ENCODE measurements at places on chromosomes 2 and 18. TPM values are rescaled to one million over a fixed set of nuclear protein-coding genes. Genes with fewer than 3 reads are reported as not detected.

- no peak for DNase-seq
- no peaks in the 10 kb centered on the region for H3K36me3 ChIP-seq
- H3K4me1 ChIP-seq = no peaks in the 10 kb centered on the region
- no peak overlapping the region for H3K27ac ChIP-seq
- no peak overlapping the region for H3K4me3 ChIP-seq
Observed at GRCh38 chr2:67234440-67234839, 162.7 kb upstream of the ETAA1 start.

- H3K4me3 ChIP-seq = no peak overlapping the region
- H3K36me3 ChIP-seq = no peaks in the 10 kb centered on the region
- DNase-seq = no peak
- H3K4me1 ChIP-seq = no peaks in the 10 kb centered on the region
- no peaks in the 10 kb centered on the region for H3K27me3 ChIP-seq
- no peak overlapping the region for H3K27ac ChIP-seq
Observed at GRCh38 chr18:31791817-31792579, 31.3 kb upstream of the SLC25A52 start.

DNA sequence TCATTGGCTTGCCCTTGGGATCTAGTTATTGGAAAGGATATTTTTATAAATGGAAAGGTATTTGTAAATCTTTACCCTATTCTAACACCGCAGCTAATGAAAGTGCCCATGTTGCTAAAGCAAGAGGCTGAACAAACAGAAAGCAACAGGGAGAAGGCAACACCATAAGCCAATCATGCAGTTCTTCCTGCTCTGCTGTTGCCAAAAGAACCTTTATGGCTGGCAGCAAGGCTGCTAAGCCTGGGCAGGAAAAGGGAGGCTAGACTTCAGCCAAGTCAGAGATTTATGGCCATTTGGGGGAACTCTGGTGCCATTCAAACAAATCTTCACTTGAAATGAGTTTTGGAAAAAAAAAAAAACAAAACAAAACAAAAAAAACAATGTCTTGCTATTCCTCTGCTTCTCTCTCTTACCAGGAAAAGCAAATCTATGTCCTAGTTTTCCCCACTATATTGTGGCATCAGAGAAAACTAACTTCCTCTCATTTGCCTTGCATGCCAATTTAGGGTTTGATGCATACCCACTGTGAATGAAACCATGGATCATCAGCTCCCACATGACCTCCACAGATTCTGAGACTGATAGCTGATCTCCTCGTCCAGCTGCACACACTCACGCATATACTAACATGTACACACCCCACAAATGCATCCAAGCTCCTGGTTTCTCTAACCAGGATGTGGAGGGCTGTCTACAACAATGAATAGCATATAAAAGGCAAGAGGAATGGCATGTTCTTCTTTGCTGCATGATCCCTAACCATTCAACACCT, 179.3 kb downstream of the C1D start:
- H3K27ac ChIP-seq = no peak overlapping the region
- H3K4me1 ChIP-seq = no peaks in the 10 kb centered on the region
- H3K36me3 ChIP-seq = no peaks in the 10 kb centered on the region
- no peak for DNase-seq

GRCh38 chr18:45166836-45167551, 448.3 kb upstream of the SLC14A2 start:
- H3K4me3 ChIP-seq = no peak overlapping the region
- no peaks in the 10 kb centered on the region for H3K27me3 ChIP-seq
- no peaks in the 10 kb centered on the region for H3K4me1 ChIP-seq
- DNase-seq = no peak
- no peak overlapping the region for H3K27ac ChIP-seq
- H3K36me3 ChIP-seq = no peaks in the 10 kb centered on the region

GRCh38 chr2:216777637-216778273, 82.1 kb downstream of the TNP1 start:
- DNase-seq = peak; percentile 70
- peaks cover 3% of the 10 kb centered on the region for H3K27me3 ChIP-seq
- H3K4me1 ChIP-seq = no peaks in the 10 kb centered on the region

GRCh38 chr2:238238311-238238765, 1.5 kb downstream of the HES6 start:
- peaks cover 4% of the 10 kb centered on the region for H3K4me1 ChIP-seq
- no peak for DNase-seq
- peak overlapping the region; percentile 52 for H3K4me3 ChIP-seq

Gene MTCL1
- total RNA-seq = 0.25 TPM

Gene RPE
- total RNA-seq = 55.9 TPM

Gene RPIA
- 81.0 TPM for total RNA-seq

- H3K4me3 ChIP-seq = peak overlapping the region; percentile 90
- H3K36me3 ChIP-seq = peaks cover 29% of the 10 kb centered on the region
- peak; percentile 63 for DNase-seq
- no peaks in the 10 kb centered on the region for H3K27me3 ChIP-seq
- peak overlapping the region; percentile 84 for H3K27ac ChIP-seq
Observed at GRCh38 chr2:73283545-73284295, 558 bp downstream of the FBXO41 start.

- H3K27ac ChIP-seq = no peak overlapping the region
- H3K27me3 ChIP-seq = peaks cover 2% of the 10 kb centered on the region
- H3K36me3 ChIP-seq = no peaks in the 10 kb centered on the region
Observed at GRCh38 chr2:57759131-57759530, 287.5 kb upstream of the VRK2 start.

Gene EFR3B
- 0.16 TPM for total RNA-seq

GRCh38 chr2:211132573-211132972, 576.2 kb downstream of the CPS1 start:
- no peak for DNase-seq
- no peak overlapping the region for H3K27ac ChIP-seq
- no peak overlapping the region for H3K4me3 ChIP-seq
- no peaks in the 10 kb centered on the region for H3K27me3 ChIP-seq
- no peaks in the 10 kb centered on the region for H3K4me1 ChIP-seq

- H3K27ac ChIP-seq = no peak overlapping the region
- DNase-seq = no peak
- peaks cover 68% of the 10 kb centered on the region for H3K36me3 ChIP-seq
- H3K27me3 ChIP-seq = no peaks in the 10 kb centered on the region
Observed at GRCh38 chr2:131125195-131125757, 20.1 kb downstream of the PLEKHB2 start.

DNA sequence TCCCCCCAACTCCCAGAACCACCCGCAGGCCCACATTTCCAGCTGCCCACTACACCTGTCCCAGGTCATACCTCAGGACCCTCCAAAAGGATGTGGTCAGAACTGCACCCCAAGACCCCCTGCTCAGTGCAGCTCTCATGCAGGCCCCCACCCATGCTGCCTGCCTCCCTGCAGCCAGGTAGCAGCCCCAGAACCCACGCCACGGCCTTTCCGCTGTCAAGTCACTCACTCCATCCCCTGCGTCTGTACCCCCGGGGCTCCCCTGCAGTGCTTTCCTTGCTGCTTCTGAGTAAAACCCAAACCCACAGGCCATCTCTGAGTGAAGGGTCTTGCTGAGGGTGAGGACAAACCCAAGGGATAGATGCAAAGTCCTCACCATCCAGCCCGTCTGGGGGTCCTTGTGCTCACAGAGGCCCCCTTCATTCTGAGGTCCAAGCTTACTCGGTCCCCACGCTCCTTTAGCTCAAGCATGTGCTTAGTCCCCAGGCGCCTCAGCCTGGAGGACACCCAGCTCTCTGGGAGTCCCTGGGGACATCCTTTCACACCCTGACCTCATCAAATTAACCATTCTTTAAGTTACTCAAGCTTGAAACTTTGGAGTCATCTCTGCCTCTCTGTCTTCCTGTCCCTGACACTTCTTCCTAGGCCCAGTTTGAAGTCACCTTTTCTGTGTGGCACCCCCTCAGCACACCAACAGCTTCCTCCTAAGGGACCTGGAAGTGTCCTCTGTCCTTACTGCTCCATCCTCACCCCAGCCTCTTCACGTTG, 130.1 kb downstream of the SMAD7 start:
- H3K4me3 ChIP-seq = no peak overlapping the region
- DNase-seq = peak; percentile 60
- no peaks in the 10 kb centered on the region for H3K36me3 ChIP-seq
- no peaks in the 10 kb centered on the region for H3K27me3 ChIP-seq
- peak overlapping the region; percentile 66 for H3K27ac ChIP-seq

- H3K36me3 ChIP-seq = peaks cover 78% of the 10 kb centered on the region
- H3K4me3 ChIP-seq = no peak overlapping the region
- DNase-seq = peak; percentile 72
- H3K27ac ChIP-seq = peak overlapping the region; percentile 70
- peaks cover 91% of the 10 kb centered on the region for H3K4me1 ChIP-seq
Observed at GRCh38 chr18:63220903-63221302, 98.7 kb downstream of the BCL2 start.

DNA sequence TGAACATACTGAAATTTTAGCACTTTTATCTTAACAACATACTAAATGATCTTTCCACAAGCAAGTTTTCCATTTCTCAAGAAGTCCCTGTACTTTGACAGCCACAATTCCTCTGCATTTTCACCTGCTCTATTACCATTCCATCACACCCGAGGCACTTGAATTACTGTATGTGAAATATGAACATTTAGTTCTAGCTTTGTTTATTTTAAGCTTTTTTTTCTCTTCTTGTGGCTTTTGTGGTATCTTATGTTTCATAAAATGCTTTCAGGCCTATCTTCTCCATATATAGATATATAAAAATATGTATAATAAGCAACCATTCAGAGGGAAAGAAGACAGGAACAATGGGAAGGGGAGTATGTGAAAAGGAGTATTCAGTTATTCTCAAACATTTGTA, 693.9 kb downstream of the SATB2 start:
- DNase-seq = no peak
- H3K36me3 ChIP-seq = no peaks in the 10 kb centered on the region
- no peaks in the 10 kb centered on the region for H3K4me1 ChIP-seq
- no peak overlapping the region for H3K27ac ChIP-seq
- H3K27me3 ChIP-seq = peaks cover 1% of the 10 kb centered on the region
- no peak overlapping the region for H3K4me3 ChIP-seq

Gene FARSB
- 55.9 TPM for total RNA-seq

DNA sequence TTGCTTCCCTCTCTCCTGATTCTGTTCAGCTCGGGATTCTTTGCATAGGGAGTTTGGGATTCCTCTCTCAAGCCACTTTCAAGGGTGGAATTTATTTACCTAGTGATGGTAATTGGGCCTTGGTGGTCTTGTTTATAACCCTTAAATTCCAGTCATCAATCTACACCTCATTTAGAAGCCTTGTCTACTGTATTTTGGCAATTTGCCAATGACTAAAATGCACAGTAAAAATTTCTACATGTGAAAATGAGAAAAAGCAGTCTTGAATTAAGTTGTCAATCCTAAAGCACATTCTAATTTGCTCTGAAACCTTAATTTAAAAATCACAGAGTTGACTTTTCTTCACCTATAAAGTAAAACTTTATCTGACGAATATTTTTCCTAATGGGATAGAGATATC, 749.2 kb upstream of the CRIM1 start:
- H3K27me3 ChIP-seq = no peaks in the 10 kb centered on the region
- H3K36me3 ChIP-seq = no peaks in the 10 kb centered on the region
- H3K4me1 ChIP-seq = no peaks in the 10 kb centered on the region
- H3K4me3 ChIP-seq = no peak overlapping the region
- H3K27ac ChIP-seq = no peak overlapping the region

GRCh38 chr2:878245-878930, 72.3 kb upstream of the SNTG2 start:
- H3K4me1 ChIP-seq = peaks cover 4% of the 10 kb centered on the region
- no peak for DNase-seq
- no peaks in the 10 kb centered on the region for H3K36me3 ChIP-seq
- no peak overlapping the region for H3K4me3 ChIP-seq
- H3K27ac ChIP-seq = no peak overlapping the region

DNA sequence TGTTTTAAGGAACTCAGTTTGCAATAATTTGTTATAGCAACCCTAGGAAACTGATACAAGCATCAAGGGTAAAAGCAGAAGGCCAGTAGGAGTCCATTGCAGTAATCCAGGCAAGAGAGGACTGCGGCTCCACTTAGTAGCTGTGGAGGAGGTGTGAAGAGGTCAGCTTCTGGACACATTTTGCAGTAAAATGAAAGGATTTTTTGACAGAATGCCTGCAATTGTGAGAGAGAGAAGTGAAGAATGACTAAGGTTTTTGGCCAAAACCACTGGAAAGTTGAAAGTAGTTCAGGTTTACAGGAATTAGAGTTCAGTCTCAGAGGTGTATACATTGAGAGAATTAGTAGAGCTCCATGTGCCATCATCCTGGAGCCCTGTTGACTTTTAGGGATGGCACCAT, 129.5 kb downstream of the RHBDD1 start:
- H3K27me3 ChIP-seq = no peaks in the 10 kb centered on the region
- no peak overlapping the region for H3K27ac ChIP-seq
- no peak for DNase-seq
- no peak overlapping the region for H3K4me3 ChIP-seq
- H3K4me1 ChIP-seq = peaks cover 10% of the 10 kb centered on the region

- peak overlapping the region; percentile 4 for H3K27ac ChIP-seq
- peaks cover 28% of the 10 kb centered on the region for H3K36me3 ChIP-seq
- H3K27me3 ChIP-seq = no peaks in the 10 kb centered on the region
Observed at GRCh38 chr2:20291106-20291564, 59.5 kb downstream of the PUM2 start.

DNA sequence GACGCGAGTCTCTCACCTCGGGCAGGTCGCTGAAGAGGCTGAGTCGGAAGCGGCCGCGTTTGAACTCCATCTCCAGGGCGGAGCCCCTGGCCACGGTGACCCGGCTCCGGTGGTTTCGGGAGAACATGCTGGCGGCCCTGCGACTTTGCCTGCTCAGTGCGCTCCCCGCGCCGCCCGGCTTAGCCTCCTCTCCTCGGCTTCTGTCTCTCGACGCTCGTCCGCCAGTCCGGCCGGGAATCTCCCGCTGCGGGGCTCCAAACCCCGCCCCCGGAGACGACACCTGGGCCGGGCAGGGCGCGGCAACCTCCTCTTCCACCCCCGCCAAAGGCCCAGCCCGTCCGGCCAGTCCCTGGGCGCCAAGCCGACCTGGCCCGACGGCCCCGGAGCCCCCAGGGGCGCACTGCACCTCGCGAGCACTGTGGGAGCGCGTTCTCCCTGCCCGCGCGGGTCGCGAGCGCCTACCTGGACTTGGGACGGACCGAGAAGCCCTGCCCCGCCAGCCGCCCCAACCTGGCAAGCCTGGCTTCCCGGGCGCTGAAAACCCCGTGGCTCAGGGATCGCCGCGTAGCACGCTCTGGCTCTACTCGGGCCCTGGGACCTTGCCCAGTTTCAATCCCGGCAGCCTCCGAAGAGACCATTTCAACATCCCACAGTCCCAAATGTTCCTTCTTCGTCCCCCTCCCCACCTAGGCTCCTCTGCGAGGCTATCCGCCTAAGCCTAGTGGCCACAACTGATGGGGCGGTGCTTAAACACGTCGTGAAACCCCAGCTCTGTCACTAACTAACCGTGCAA, at the start of gene RTKN:
RTKN (minus strand) TSS at position 248 of the 793 bp plus-strand sequence; CDS start at position 127, 121 bp downstream.
- no peaks in the 10 kb centered on the region for H3K36me3 ChIP-seq
- peak within 1 kb of the TSS; percentile 47 for H3K4me3 ChIP-seq
- peak; percentile 59 for DNase-seq

DNA sequence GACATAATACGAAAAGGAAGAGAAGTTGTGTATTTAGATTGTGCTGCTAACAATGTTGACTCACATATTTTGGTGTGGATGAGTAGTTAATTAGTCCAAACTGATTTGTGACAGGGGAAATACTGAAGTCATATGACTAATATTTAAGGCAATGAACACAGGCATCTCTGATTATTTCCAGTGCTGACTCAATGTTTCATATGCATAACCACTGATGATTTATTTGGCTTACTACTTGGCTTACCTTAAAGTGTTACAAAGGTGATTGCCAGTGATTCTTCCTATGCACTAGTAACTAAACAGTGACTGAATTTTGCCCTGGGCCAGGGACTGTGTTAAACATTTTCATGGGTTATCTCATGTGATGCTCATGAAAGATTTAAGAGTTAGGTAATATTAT, 722.6 kb downstream of the METTL4 start:
- H3K4me3 ChIP-seq = no peak overlapping the region
- H3K27ac ChIP-seq = no peak overlapping the region
- peaks cover 1% of the 10 kb centered on the region for H3K27me3 ChIP-seq
- H3K36me3 ChIP-seq = no peaks in the 10 kb centered on the region

All from activated CD8-positive, alpha-beta T cell treated with anti-CD3 and anti-CD28 coated beads for 36 hours (primary cell).